ENCODE measurements at places on chromosomes 7 and 10.

- no peak for DNase-seq
These were observed 14.2 kb upstream of the PRKAR1B start for GRCh38 chr7:741191-741671.

GRCh38 chr10:25695586-25695985 lies 238.4 kb upstream of the MYO3A start:
- DNase-seq = no peak

GRCh38 chr10:72308320-72308987 lies 34.7 kb downstream of the DDIT4 start:
- no peak for DNase-seq

GRCh38 chr10:111290649-111291048 lies 213.8 kb downstream of the ADRA2A start:
- DNase-seq = no peak

GRCh38 chr7:3923307-3923918 lies 622.4 kb downstream of the SDK1 start:
- DNase-seq = no peak

DNA sequence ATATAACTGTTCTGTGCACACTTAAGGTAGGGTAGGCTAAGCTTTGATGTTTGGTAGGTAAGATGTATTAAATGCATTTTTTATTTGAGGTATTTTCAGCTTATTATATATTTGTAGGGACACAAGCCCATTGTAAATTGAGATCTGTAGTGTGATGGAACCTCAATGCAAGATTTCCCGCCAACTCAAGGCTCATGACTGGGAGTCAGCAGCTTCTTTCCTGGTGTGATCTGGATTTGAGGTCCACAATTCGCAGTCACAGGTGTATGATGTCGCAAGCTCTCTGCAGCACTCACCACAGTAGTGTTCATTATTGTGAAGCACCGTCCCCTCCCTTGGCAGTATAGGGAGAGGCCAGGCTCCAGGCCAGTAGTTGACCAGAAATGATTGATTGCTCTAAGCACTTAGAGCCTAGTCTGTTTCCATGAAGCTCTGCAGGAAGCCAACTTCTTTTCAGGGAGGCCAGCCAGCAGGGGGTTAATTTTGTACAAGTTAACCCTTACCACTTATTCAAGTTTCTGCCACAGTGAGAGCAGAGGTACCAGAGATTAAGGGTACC lies 54.9 kb downstream of the SEM1 start:
- no peak for DNase-seq

DNA sequence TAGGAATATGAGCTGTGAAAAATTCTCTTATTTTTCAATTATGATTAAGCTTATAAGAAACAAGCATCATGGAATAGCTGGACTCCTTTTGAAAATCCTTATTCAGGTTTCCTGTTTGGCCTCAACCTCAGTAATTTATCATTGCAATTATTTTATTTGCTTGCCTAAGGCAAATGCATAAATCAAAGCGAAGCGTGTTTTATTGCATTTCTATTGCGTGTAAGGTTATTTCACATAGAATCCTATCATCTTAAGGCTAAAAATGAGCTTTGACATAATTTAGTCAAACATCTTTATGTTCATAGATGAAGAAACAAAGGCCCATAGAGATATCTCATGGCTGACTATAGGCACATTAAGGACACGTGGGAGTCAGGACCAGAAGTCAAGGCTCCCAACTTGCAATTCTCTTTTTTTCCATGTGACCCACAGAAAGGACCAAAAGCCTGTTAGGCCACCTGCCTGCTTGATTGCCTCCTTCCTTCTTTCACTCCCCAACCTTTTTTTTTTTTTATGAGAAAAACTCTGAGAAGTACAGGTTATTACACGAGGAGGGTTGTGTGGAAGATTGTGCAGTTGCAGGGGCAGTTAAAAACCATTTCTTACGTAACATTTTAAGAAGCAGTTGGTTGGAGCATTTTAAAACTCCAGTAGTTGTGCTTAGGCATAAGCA lies 261.0 kb downstream of the HDAC9 start:
- DNase-seq = no peak

GRCh38 chr7:47149971-47150370 lies 431.9 kb downstream of the TNS3 start:
- DNase-seq = no peak

DNA sequence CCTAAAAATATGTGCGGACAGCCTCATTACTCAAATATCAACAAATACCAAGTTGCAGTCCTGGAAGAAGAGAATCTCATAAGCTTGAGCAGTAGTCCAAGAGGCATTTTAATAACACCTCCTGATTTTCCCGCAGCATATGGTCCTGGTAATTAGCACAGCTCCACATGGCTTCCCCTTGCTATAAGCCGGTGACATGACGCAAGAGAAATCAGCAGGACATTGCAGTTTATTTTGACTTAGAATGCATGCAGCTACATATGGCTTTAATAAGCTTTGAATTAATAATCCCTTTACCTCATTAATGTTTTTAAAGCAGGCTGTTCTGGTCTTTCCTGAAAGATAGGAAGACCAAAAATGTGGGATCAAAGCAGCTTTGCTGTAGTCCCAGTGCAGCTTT lies 137.6 kb downstream of the RAMP3 start:
- no peak for DNase-seq

GRCh38 chr7:103528152-103528551 lies 82.1 kb upstream of the SLC26A5 start:
- DNase-seq = no peak

- DNase-seq = no peak
These were observed 17.8 kb upstream of the LCOR start for GRCh38 chr10:96814264-96814663.

DNA sequence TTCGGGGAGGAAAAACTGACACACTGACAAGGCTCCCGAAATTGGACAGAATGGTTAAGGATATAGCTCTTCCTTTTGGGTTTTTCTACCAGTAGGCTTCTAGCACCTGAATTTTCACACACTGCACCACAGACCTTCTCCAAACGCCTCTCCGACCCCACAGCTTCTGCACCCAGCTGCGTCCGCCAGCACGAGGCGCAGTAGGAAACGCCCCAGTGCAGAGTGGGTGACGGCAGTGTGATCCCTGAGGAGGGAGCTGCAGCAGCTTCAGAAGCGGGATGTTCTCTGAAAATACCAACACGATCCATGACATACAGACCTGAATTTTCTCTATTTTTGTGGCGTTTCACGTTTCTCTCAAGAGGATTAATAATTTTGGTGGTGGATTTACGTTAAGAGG lies 25.9 kb downstream of the HSPB1 start:
- DNase-seq = no peak

DNA sequence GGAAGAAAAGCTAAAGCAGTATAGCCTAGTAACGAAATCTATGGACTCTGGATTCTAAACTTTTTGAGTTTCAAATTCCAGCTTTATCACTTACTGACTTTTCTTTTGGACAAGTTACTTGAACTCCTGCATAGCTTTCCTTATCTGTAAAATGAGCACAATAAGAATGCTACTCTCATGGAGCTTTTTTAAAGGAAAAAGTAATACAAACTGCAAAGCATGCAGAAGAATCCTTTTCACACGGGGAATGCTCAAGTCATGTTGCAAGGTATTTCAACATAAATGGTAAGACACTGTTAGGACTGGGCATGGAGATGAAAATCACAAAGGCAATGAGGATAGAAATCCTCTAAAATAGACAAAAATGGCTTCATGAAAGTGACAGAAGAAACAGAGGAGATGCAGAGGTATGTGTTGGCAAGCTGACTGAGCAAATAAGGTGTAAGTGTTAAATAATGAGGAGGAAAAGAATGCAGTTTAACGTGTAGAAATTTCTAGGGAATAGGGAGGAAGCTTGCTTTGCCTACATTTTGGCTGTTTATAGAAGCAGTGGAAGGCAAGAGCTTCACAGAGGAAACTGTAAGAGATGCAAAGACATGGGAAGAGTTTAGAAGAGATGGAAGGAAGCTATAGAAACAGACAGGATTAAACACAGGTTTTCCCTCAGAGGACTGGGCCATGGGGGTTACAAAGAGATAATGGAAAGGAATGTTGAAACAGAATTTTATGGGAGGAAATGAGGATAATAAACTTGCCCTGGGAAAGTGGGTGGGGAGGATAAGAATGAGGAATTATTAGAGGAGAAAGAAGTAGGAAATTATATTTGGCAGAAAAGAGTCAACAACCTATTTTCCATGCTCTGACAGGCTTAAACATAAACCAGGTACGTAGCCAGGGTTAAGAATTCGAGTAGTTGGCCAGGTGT lies 28.8 kb upstream of the SNX13 start:
- DNase-seq = no peak

DNA sequence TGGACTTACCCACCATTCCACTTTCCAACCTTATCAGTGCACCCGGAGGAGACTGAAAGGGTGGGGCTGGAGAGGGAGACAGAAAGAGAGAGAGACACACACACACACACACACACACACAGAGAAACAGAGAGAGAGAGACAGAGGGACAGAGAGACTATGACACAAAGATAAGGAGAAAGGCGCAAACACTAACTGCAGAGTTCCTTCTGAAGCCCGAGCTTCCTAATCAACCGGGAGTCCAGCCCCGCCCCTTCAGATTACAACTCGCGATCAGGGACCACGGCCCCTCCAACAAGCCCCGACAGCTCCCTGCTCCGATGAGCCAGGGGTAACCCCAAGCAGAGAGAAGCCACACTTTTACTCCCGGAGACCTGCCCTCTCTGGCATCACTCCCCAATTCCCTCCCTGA lies 499 bp downstream of the GAL3ST4 start:
- DNase-seq = no peak

- no peak for DNase-seq
These were observed 23.7 kb upstream of the CCDC172 start for GRCh38 chr10:116300542-116300941.

GRCh38 chr7:27661811-27662489 lies 733 bp downstream of the HIBADH start:
- DNase-seq = peak; percentile 7

- DNase-seq = no peak
These were observed 200.3 kb upstream of the ZMIZ1 start for GRCh38 chr10:78868456-78868855.

DNA sequence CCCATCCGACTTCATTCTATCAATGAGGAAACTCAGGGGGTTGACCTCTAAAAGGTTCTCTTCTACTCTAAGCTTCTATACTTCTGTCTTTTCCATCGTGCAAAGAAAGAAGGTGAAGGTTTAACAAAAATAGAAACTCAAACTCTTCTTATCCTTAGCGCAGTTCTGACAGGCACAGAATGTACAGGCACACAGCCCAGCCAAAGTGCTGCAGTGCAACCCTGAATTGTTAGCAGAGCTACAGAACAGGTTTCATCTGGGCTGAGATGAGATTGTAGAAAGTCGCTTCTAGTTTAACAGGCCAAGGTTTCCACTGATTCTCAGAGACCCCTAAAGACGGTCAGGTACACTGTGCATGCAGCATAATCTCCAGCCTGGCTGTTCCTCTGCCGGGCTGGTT lies 79.3 kb upstream of the AFAP1L2 start:
- no peak for DNase-seq

DNA sequence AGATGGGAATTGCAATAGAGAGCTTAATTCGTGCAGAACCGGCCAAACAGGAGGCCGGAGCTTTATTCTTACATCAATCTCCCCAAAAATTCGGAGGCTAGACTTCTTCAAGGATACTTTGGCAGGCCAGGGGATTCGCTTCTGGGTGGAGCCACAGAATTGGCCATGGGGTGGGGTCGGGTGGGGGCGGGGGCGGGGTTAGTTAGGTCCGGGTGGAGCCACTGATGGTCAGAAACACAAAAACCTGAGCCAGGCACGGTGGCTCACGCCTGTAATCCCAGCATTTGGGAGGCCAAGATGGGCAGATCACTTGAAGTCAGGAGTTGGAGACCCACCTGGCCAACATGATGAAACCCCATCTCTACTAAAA lies 87.5 kb downstream of the SEPTIN14 start:
- no peak for DNase-seq

GRCh38 chr7:1666317-1666822 lies 3.7 kb upstream of the ELFN1 start:
- DNase-seq = no peak

GRCh38 chr7:127584648-127585043 lies 750 bp downstream of the GCC1 start:
- no peak for DNase-seq

DNA sequence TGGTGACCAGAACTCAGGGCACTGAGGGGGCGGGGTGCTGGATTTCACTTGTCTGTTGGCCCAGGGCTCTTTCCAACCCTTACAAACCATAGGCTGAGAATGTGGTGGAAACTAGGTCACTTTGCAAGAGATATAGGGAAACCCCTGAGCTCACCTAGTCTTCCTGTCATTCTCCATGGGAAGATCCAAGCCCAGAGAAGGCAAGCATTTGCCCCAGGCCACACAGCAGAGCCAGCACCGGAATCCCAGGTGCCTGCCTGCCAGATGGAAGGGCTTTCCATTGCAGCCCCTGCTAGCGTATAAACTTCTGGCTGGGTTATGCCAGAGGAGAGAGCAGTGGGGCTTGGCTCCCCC lies 427 bp downstream of the PYROXD2 start:
- no peak for DNase-seq

DNA sequence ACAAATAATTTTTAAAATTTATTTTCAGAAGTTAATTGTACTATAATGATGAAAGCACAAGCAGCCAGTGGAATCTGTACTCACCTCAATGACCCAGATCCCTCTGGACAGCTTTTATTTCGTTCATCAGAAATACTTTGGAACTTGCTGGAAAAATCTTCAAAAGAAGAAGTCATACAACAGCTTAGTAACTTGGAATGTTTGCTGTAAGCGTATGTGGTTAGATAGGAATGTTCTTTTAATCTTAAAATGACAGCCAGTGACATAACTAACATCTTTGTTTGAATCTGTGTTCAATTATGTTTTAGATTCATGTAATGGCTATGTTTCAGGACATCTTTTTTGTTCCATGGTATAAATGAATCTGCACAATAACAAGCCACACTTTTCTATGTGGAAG lies 26.8 kb downstream of the CFAP69 start:
- DNase-seq = no peak

- DNase-seq = no peak
These were observed 110.2 kb downstream of the COL13A1 start for GRCh38 chr10:69911613-69912528.

GRCh38 chr10:70893227-70894006 lies 5.1 kb upstream of the PCBD1 start:
- DNase-seq = no peak

- peak; percentile 79 for DNase-seq
These were observed 9.6 kb downstream of the IL2RA start for GRCh38 chr10:6052247-6053221.

GRCh38 chr7:1858435-1859265 lies 188.6 kb downstream of the ELFN1 start:
- DNase-seq = no peak

- DNase-seq = no peak
These were observed 583.8 kb downstream of the CALN1 start for GRCh38 chr7:71828361-71828760.

- no peak for DNase-seq
These were observed 47.5 kb downstream of the CARD11 start for GRCh38 chr7:2996141-2996540.
